GM18507 (cell line): ENCODE measurements at places on chromosomes 2 and 18.

- DNase-seq, result no peak
Measured at GRCh38 chr2:132671151-132671835, 1.3 kb upstream of the LYPD1 start.

DNA sequence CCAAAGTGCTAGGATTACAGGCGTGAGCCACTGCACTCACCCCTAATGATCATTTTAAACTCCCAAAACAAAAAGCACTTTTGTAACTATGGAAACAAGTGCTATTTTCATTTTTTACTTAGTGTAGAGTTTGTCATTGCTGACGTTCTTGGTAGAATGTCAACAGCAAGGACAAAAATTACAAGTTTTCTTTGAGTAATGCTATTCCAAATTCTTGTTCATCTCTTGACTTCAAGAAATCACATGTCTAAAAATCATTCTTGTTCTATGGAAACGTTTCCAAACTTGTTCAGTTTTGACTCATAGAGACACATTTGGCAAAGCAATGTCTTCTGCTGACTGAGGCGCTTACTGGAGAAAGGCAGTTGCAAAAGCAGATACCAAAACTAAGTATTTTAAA is 82.6 kb downstream of the MBP start:
- DNase-seq, result no peak

- no peak for DNase-seq
Measured at GRCh38 chr2:72103161-72103560, 44.5 kb downstream of the CYP26B1 start.

- peak; percentile 11 for DNase-seq
Measured at GRCh38 chr2:169528271-169528701, 18.8 kb downstream of the KLHL41 start.

DNA sequence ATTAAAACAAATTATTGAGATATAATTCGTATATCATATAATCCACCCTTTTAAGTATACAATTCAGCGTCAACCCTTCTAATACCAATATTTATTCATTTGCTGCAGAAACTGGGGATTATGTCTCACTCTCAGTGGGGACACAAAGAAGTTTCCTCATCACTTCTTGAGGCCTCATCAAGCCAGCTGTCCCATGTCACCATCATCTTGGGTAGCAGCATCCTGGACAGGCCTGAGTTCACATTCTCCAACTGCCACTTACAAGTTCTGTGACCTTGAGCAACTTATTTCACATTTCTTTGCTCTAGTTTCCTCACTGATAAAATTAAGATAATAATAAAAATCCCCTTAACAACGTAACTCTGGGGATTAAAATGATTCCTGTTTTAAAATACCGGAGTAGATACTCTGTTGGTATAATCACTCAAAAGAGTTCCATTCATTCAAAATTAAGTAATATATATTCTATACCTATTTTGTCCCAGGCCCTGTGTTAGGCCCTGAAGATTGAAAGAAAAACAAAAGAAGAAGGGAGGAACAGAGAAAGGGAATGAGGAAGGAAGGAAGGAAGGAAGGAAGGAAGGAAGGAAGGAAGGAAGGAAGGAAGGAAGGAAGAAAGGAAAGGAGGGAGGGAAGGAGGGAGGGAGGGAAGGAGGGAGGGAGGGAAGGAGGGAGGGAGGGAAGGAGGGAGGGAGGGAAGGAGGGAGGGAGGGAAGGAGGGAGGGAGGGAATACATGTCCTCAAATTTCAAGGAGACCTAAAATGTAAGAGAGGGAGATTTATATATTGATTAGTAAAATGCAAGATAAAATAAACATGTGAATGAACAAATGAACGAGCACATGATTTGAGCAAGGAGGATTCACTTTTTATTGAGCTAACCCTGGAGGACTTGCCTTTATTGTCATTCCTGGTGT is 42.4 kb downstream of the NCKAP5 start:
- DNase-seq, result no peak

- no peak for DNase-seq
Measured at GRCh38 chr2:73418343-73418742, 32.7 kb downstream of the ALMS1 start.

GRCh38 chr2:190103144-190103543 is 40.6 kb upstream of the MSTN start:
- DNase-seq, result no peak

DNA sequence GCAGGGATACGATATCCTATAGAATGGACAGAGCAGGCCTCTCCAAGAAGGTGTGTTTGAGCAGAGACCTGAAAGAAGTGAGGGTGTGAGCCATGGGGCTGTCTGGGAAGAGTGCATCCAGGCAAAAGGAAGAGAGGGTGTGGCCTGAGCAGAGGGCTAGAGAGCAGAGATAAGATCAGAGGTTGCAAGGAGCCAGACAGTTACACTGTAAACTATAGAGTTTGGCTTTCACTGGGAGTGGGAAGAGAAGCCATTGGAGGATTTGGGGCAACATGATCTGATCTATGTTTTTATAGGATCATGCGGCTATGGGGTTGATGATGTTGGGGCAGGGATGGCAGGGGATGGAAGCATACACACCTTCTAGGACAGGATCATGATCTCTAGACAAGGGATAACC is 124.1 kb upstream of the MAP3K20 start:
- DNase-seq, result no peak

DNA sequence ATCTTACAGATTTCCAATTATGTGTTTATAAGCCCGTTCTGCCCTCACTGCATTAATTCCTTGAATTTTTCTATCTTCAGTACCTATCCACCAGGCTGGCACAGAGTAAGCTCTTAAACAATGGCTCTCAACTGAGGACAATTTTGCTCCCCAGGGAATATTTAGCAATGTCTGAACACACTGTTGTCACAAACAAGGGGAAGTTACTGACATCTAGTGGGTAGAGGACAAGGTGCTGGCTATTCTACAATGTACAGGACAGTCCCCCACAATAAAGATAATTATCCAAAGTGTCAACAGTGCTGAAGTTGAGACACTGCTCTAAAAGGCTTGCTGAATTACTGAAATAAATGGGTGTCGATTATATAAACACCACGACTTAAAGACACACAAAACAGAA is 5.0 kb downstream of the NDUFS1 start:
- no peak for DNase-seq

DNA sequence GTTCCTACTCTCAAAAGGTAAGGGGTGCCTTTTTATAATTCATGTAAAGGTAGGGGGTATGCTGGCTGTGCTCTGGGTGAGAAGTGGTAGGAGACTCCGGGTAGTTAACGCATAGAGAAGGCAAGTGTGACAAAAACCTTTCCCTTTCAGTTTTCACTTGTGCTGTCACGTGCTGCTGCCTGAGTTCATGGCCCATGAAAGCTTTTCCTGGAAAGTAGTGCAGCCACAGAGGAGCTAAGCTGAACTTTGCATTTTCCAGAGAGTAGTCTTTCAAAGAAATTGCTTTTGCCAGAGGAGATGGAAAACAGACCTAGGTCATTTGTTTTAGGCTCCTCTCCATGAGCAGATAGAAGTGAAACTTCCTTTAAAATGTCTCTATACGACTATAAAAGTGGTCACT is 44.7 kb downstream of the THSD7B start:
- no peak for DNase-seq

- DNase-seq, result no peak
Measured at GRCh38 chr2:158212301-158212700, 110.6 kb downstream of the UPP2 start.

DNA sequence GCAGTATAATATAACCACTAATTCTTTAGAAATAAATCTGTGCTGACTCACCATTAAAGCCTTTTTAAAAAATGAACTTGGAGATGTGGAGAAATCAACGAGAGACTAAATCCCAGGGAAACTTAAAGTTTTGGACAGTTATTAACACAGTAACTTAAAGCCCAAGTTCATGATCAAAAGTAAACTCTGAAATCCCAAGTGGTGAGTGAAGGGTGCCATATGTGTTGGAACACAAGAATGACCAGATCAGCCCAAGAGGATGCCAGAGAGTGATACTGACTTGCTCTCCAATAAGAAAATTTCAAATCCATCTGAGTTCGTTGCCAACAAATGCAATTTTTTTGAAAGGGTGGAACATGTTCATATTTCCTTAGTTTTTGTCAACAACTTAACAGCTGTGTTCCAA is 838.1 kb upstream of the ACVR2A start:
- no peak for DNase-seq

DNA sequence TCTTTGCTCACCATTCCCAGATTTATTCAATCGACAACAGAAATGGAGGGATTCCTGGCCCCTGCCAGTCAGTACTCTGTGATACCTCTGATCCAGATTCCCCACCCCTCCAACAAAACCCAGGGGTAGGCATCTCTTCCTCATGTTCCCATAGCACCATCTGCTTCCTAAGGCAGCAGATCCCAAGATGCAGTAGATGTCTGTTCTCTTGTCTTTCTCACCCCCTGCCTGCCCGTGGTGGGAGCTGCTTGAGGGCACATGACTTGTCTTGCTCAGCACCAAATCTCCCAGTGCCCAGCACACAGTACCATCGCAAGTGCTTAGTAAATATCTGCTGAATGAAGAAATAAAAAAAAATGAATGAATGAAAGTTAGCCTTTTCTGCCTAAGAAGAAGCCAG is 98.2 kb downstream of the ZBTB7C start:
- no peak for DNase-seq

- DNase-seq, result no peak
Measured at GRCh38 chr2:88054782-88055370, 707 bp downstream of the KRCC1 start.

DNA sequence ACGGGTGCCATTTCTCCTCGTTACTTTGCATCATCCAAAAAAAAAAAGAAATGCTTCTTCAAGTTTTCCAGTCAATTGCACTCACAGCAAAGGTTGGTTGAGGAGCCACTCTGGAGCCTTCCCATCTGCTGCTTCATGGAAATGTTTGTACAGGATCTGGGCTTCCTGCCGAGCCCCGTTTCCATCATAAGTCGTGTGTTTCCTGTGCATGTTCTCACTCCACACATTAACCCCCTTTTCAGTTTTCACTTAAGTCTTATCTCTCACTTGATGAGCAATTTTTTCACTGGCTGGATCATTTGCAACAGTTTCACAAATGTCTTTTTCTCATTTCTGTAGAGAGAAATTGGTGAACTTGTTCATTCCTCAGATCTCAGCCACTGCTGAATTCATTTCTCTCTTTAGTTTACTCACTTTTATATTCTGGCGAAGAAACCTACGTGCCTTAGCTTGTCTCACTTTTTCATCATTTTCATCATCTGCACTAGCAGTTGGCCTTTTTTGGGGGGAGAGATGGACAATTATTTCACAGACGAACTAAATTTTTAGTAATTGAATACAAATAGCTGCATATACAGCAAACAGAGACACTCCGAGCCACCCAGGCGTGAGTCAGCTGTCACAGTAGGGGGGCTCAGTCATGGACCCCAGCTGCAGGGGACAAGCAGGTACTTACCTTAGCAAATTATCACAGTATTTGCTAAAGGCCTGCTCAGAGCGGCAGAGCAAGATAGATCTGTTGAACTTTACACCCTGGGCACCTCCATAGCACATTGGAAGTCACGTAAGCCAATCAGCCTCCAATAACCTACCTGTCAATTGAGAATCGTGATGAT is 750.8 kb upstream of the ID2 start:
- no peak for DNase-seq

DNA sequence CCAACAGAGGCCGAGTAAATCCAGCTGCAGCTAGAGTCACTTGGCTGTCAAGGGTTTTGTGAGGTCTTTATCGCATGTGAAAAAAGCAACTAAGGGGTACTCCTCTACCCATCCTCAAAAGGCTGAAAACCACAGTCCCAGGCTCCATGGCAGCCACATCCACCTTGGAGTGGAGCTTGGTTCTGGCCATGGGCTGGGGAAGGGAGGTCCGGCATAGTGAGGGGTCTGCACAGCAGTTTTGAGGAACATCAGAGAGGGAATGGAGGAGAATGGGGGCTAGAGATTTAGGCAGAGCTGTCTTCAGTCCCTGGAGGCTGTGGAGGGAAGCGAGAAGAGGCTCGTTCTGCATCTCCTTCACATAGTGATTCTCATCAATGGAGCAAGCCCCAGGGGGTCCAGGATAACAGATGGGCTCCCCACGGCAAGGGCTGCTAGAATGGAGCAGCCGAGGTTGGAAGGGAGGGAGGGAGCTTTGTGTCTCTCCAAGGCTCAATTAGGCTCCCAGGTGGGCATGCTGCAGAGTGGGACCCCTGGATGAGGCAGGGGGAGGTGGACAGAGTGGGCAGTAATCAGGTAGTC is 21.0 kb downstream of the MROH2A start:
- no peak for DNase-seq

- no peak for DNase-seq
Measured at GRCh38 chr2:9554921-9555296, 721 bp downstream of the ADAM17 start.
